ENCODE measurements at places on chromosomes 5 and 9.
A peak's percentile ranks its signal among the peaks of the same experiment; 100 is the strongest.

- no peak for DNase-seq
Measured at GRCh38 chr5:133873449-133873848, 95.0 kb downstream of the C5orf15 start.

DNA sequence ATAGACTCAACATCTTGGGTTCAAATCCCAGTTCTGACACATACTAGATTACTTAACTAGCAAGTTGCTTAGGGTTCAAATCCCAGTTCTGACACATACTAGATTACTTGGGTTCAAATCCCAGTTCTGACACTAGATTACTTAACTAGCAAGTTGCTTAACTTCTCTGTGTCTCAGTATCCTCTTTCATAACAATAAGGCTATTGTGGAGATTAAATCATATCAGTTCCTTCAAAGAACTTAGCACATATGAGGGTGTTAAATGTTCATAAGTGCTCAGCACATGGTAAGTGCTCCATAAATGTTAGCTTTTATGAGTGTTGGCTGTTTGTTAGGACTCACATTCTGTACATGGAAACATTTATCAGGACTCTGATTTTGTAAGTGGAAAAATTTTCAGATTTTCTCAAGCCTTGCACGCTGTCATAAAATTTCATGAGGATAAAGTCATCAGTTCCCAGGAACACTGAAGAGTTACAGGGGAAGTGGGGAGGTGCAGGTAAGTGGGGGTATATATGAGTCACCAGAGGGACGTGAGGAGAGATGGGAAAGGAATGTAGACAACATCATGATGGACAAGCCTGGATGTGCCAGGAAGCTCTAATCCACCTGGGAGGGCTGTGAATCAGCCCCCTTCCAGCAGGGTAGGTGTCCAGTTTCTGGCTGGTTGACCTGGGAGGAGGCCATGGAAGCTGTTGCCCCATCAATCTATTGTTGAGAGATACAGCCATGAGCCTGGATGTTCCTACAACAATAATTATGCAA lies 532.2 kb upstream of the WWC1 start:
- DNase-seq: no peak

- DNase-seq: peak; percentile 92
Measured at GRCh38 chr5:68433923-68434879, 218.6 kb downstream of the PIK3R1 start.

GRCh38 chr5:36298552-36298951 lies 3.1 kb downstream of the RANBP3L start:
- no peak for DNase-seq

DNA sequence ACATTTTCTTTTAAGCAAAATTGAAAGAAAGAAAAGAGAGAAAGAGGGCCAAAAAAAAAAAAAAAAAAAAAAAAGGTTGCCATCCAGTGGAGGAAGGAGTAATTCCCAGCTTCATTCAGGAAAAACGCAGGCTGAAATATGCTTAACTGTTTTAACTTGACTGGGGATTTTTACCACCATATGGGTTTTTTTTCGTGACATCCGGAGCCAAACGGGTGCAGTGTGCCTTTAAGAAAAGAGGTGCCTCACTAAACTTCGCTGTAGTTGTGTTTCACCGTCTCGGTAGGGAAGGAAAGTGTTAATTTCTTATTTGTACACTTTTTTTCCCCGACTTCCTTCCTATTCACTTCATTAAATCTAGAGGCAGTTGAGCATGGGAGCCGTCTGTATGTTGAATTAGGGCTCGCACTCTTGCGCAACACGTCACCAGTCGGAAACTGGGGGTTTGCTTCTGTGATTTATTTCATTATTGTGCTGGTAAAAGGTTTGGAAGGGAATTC lies 143.0 kb downstream of the SMARCA2 start:
- DNase-seq: peak; percentile 50

DNA sequence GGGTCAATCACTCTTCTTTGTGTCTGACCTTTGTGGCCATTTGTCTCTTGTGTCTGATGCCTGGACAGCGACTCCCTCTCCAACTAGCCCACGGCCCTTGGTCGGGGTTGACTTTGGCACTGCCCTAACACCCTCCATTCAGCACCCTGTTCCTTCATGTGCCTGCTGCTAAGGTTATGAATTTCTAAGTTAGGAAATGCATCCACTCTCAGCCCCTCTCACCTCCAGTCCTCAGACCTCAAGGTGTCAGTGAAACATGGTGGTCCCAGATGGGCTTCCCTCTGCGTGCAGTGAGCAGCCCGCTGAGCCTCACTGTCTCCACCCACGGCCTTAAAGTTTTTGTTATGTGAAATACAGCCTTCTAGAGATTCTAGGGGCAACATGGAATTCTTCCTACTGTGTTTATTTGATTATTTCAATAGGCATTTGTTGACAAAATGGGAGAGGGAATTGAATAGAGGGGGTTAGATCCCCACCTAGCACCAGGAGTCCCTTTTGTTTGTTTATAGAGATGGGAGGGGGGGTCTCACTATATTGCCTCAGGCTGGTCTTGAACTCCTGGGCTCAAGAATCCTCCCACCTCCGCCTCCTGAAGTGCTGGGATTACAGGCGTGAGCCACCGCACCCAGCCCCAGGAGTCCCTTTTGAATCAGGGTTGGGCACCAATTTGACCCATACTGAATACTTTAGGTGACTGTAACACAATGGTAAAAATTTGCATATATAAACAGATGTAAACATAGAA lies 1.6 kb upstream of the GLIPR2 start:
- DNase-seq: no peak

DNA sequence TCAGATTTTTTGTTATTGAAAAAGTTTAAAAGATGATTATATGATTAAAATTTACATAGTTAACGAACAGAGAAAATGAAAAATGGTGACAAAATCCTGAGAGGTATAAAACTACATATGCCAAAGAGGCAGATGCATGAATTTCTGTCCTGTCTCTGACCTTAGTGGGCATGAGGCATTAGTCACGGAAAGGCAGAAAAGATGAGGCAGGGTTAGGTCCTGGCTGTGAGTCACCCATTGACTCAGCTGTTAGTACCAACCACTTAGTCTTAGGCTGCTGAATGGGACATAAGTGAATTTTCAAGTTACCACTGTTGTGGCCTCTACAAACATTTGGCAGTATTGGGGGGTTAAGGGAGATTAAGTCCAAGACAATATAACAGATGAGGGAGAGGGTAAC lies 33.1 kb downstream of the RASA1 start:
- DNase-seq: peak; percentile 56
